ENCODE measurements at places on chromosomes 6 and 20. TPM values are rescaled to one million over a fixed set of nuclear protein-coding genes. Genes with fewer than 3 reads are reported as not detected.
A peak's percentile ranks its signal among the peaks of the same experiment; 100 is the strongest.

The SSTR4 gene
- polyA plus RNA-seq = not detected

The TREML2 gene
- polyA plus RNA-seq = 0.43 TPM

The ZNF337 gene
- polyA plus RNA-seq = 28.0 TPM

The SLC26A8 gene
- polyA plus RNA-seq = 0.24 TPM

DNA sequence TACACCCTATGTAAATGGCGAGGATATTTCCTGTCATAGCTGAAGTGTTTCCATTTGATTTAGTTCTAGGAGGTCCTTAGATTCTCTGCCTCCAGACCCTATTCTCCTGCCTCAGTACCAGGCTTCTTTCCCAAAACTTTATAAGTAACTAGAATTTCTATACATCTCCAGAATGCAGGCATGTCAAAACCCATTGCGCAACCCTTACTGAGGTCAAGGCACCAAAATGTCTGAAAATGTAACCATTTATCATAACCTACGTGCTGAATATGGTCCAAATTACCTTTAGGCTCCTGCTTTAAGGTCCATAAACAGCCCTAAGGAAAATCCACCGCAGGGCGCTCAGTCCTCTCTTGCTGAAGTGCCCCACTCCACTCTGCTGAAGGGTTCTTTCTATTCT is 37.5 kb upstream of the MC3R start:
- no peak for DNase-seq

The BANF2 gene
- polyA plus RNA-seq = not detected

The TINAG gene
- 23.7 TPM for polyA plus RNA-seq

DNA sequence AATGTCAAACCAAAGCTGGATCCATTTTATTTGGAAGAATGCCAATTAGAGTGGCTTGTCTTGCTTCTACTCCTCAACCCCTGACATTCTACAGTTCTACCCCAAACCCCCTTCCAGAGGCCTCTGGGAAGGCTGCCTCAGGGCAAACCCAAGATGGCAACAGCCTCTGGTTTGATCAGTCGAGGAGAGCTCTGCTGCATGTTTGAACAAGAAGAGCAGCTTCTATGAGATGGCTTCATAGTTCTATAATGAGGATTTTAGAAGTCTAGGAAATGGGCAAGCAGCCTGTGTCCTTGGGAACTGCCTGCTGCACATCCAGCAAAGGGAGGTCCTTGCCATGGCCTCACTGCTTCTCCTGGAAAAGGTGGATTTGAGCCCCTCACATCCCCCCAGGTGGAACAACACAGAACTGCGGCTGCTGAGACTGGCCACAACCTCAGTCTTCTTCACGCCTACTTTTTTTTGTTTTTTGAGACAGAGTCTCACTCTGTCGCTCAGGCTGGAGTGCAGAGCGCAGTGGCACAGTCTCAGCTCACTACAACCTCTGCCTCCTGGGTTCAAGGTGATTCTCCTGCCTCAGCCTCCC is 37.9 kb downstream of the ZC3H12D start:
- no peak for DNase-seq

DNA sequence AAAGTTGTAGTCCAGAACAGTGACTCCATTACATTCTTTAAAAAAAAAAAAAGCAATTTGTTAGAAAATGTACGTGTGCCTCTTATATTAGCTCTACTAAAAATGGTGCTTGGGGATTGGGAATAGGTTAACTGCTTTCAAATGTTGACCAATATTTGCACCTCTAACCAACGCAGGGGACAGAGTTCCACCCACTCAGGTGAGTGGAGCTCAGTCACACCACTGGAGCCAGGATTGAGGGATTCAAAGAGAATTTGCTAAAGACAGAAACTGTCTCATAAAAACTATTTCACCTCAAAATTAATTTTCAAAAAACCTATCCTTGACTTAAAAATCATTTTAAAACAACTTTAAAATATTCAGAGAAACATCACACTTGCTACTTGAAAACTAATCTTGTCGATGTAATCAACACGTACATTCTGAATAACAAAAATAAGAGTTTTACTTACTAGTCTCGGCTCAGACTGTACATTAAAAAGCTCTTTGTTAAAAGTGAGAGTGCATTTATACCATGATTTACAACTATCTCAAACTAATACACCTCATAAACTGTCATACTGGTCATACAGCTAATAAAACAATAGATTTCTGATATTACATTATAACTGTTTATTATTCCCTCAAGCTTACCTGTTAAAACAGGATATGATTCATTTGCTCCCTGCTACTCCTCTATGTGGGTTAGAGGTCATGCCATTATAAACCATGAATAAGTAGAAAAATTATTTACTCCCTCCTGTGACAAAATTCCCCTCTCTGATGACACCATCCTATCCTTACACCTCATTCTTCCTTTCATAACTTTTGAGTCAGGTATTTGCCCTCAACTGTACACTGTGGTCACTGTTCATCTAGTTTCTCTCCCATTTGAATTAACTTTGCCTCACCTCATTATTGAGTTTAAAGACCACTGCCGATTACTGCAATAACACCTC is 88.6 kb downstream of the PDE10A start:
- no peak for DNase-seq

GRCh38 chr20:19380211-19380610 is 167.8 kb downstream of the SLC24A3 start:
- no peak for DNase-seq

DNA sequence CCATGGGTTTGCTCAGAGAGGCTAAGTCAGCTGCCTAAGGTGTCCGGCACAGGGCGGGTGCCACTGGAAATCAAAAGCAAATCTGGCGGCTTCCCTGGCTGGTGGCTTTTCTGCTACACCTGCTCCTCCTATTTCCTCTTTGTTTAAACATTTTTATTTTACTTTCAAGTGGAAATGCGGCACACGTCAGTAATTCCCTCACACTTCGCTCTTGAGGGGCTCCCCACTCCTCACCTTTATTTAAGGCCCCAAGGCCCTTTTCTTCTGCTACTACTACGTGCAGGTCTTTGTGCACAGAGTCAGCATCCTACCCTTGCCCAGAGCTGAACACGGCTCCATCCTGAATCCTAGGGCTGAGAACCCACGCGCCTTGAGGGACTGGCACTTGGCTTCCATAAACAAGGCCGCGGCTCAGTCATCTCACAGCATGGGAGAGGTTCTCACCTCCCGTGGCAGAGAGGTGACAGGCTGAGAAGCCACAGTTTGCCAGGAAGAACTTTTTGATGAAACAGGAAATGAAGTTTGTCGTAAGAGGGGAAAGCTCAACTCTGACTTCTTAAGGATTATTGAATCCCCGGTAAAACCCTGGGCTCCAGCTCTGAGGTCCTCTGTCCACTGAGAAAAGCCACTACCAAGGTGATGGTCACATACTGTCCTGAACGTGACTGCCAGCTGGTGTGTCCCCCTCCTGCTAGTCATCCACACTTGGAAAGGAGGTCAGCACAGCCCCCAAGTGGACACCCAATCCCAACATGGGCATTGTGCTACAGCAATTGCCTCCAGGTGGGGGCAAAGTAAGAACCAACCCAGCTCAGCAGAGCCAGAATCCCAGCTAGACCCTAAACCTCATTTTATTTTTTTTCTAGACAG is 48.0 kb downstream of the NFATC2 start:
- DNase-seq = no peak

GRCh38 chr20:53201588-53201987 is 229.4 kb downstream of the TSHZ2 start:
- no peak for DNase-seq

DNA sequence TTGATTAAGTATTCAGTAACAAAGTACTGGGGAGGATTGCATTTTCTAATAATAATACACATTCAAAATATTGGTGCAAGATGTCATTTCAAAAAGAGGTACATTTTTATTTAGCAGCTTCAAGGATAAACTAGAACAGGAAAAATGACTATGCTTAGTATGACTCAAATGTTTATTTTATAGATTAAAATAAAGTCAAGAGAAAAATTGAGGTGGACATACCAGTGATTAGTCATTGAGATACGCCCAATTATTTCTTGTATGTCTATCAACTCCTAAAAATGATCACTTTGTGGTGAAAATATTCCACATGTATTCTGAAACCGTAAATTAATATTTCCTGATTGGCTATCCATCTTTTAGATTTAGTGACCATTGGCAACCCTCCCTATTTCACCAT is 96.7 kb downstream of the PHF3 start:
- no peak for DNase-seq

GRCh38 chr6:140546640-140547039 is 1172.2 kb upstream of the CITED2 start:
- DNase-seq = no peak

The ZNF391 gene
- polyA plus RNA-seq = 4.2 TPM

GRCh38 chr6:87574237-87574804 is 15.5 kb downstream of the RARS2 start:
- DNase-seq = no peak

GRCh38 chr6:170087941-170088581 is 202.8 kb downstream of the DLL1 start:
- DNase-seq = no peak

DNA sequence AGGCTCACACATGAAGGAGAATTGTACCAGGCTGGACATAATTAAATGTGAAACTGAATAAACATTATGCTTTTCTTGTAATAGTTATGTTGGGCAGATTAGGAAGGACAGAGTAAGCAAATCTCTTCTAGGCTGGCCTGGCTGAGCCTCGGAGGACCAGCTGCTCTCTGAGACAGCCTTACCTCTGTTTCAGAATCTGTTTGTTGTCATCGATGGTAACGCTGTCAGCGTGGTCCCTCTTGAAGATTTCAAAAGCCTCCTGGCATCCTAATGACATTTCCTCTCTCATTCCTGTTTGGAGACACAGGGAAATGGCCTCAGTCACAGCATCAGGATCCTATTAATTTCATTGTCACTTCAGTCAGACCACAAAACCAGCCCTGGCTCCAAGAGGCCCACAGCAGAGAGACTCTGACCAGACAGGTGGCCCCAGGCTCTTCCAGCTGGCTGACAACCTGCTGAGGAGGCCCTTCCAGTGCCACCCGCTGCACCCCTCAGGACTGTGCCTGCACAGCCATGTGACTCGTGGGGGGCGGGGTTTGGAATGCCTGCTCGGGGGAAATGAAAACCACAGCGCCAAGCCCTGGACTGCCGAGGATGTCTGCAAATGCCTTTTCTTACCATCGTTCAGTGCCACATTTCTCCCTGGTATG is 108.5 kb upstream of the KCNK16 start:
- peak; percentile 31 for DNase-seq

The ERVFRD-1 gene
- polyA plus RNA-seq = 1.3 TPM

- DNase-seq = no peak
These were observed 27.4 kb downstream of the NTSR1 start for GRCh38 chr20:62736026-62736406.

- DNase-seq = no peak
These were observed 50.8 kb downstream of the FAM50B start for GRCh38 chr6:3899970-3900439.

DNA sequence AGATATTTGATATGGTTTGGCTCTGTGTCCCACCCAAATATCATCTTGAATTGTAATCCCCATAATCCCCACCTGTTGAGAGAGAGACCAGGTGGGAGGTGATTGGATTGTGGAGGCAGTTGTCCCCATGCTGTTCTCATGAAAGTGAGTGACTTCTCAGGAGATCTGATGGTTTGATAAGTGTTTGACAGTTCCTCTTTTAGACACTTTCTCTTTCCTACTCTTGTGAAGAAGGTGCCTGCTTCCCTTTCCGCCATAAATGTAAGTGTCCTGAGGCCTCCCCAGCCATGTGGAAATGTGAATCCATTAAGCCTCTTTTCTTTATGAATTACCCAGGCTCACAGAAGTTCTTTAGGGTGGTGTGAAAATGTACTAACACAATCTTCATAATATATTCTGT is 1404.0 kb upstream of the ADGRB3 start:
- no peak for DNase-seq

The PLA2G7 gene
- 1.1 TPM for polyA plus RNA-seq

GRCh38 chr6:10567256-10568026 is 46.3 kb downstream of the GCNT2 start:
- peak; percentile 51 for DNase-seq

The RPP21 gene
- 64.7 TPM for polyA plus RNA-seq

DNA sequence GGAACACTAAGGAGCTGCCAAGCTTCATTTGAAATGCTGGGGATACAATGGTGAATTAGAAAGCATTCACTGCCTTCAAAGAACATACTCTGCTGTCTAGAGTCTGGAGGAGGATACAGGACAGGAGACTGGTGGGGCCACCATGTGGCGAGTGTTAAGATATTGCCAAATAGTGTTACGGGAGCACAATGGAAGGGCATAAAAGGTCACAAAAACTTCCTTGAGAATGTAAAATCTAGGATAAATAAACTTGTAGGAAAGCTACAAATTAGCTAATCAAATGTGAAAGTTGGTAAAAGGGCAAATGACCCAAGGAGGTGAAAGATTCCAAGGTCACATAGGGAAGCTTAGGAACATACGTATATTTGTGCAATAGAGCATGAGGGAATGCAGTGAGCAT is 271.7 kb downstream of the RFPL4B start:
- no peak for DNase-seq

GRCh38 chr20:45449528-45449927 is 20.0 kb upstream of the WFDC2 start:
- DNase-seq = no peak

DNA sequence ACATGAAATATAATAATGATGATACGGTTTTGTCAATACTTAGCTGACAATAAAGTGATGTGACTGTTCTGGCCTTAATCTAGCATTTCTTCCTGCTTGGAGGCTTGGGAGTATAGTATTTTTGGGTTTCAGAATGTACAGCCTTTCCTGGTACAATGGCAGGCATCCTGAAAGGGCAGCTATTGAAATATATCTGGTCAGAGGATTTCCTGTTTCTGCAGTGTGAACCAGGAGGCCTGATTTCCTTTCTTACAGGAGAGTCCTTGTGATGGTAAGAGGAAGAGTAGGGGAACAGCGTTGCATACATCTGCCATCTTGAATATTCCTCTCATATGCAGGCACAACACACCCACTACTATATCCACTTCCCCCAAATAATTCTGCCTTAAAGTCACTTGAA is 93.7 kb downstream of the MYO6 start:
- no peak for DNase-seq

The RFX6 gene
- polyA plus RNA-seq = 8.6 TPM

DNA sequence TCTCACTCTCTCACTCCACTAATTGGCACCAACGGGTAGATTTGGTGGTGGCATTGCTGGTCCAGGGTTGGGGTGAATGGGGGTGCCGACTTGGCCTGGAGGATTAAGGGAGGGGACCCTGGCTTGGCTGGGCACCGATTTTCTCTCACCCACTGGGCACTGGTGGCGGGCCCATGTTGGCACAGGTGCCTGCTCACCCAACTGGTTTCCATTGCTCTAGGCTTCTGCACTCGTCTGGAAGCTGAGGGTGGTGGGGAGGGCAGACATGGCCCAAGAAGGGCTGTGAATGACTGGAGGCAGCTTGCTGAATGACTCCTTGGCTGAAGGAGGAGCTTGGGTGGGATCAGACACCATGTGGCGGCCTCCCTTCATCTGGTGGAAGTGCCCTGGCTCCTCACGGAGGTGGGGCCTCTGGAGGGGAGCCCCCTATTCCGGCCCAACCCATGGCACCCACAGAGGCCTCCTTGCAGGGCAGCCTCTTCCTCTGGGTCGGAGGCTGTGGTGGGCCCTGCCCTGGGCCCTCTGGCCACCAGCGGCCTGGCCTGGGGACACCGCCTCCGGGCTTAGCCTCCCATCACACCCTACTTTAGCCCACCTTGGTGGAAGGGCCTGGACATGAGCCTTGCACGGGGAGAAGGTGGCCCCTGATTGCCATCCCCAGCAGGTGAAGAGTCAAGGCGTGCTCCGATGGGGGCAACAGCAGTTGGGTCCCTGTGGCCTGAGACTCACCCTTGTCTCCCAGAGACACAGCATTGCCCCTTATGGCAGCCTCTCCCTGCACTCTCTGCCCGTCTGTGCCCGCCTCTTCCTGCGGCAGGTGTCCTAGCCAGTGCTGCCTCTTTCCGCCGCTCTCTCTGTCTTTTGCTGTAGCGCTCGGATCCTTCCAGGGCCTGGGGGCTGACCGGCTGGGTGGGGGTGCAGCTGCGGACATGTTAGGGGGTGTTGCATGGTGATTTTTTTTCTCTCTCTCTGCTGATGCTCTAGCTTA is 11.2 kb downstream of the VEGFA start:
- no peak for DNase-seq

All from large intestine (tissue), 12 donors.